Stimulated activated CD4-positive, alpha-beta T cell treated with anti-CD3 and anti-CD28 coated beads, TNF-alpha, amount 100 ng/mL, for 4 hours (primary cell): ENCODE measurements at places on chromosomes 3 and 15.

DNA sequence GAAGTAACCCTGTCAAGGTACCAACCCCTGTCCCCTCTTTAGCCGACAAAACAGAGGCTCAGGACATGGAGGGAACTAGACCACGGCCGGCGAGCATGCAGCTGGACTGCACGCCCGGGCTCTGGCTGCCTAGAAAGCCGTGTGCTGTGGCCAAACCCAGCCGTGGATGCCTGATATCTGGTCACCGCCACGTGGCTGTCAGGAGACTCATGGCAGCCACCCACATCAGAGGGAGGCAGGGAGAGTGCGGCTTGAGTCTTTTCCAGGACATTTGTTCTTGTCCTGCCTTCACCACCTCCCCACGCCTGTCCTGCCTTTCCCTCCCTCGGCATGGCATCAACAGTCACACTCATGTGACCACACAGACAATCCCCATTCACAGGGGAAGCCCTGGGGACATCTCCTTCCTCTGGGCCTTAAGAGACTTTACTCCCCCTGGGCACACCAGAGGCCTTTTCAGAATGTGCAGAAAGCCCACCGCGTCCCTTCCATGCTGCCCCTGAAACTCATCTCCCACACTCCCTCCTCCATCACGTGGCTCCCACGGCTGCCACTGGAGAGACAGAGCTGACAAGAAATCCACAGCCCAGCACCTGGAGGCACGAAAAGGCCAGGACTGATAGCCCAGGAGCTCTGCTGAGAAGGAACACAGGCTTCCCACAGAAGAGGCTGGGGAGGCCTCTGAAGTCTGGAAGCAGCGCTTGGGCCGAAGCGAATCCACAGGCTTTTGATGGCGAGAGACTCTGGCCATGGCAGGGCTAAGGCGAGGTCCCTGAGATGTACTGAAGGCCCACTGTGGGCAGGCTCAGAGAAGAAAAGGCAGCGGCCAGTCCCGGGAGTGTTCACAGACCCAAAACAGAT, 71.2 kb upstream of the IQSEC1 start:
- DNase-seq: no peak

- DNase-seq: no peak
These were observed 24.8 kb upstream of the VGLL4 start for GRCh38 chr3:11668243-11669235.

DNA sequence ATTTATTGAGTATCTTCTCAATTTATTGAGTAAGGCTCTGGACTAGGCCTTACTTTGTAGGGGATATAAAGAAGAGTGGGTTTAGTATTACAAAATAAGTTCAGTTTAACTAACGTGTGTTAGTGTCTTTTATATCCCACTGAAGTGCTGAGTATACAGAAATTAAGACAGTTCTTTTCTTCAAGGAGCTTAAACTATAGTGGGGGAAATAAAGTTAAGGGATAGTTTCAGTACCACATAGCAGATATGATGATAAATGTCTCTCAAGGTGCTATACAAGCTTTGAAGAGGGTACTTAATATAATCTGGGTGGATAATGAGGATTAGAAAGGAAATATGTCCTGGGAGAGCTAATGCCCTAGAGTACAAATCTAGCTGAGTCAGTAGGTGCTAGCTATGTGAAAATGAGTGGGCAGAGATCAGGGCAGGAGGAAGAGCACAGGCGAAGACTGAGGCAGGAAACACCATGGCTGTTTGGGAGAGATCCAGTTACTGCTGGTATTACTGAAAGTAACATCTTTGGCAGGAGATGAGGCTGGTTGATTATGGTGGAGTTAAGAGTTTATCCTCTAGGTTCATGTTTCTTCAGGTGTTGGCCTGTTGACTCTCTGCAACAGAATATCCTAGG, 46.0 kb downstream of the TEX9 start:
- DNase-seq: no peak

DNA sequence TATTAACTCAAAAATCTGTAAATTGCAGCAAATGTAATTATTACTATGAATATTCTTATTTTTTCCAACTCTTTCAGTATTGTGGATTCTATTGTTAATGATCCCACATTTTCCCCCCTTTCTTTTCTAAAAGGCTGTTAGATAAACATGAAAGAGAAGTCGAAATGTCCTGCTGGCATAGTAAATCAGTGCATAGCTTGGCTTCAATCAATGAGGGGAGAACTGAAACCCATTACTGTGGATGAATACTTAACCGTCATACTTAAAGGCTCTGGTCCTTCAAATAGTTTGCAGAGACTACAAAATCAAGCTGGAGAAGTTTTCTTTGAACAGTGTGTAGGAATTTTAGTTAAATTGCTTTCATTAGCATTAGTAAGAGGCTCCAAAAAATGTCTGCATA, 667.9 kb downstream of the CADM2 start:
- DNase-seq: no peak

DNA sequence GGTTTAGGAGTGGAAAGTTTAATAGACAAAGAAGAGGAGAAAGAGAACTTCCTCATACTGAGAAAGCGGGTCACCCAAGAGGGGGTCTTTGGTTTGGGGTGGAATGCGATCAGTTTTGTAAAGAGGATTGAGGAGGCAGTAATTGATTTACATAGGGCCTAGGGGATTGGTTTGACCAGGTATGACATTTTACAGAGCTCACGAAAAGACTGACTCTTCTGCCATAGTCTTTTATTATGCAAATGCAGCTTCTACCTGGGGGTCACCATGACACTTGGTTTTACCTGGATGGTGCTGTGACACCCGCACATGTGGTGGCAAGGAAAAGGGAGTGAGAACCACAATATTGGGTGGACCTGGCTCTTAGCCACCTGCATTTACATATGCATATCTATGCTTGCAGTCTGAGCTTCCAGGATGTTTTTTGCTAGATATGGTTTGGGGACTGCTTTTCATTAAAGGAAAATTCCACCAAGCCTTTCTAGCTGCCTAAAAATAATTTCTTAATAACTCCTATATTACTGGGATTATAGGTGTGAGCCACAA, 6.9 kb upstream of the NME9 start:
- DNase-seq: no peak

DNA sequence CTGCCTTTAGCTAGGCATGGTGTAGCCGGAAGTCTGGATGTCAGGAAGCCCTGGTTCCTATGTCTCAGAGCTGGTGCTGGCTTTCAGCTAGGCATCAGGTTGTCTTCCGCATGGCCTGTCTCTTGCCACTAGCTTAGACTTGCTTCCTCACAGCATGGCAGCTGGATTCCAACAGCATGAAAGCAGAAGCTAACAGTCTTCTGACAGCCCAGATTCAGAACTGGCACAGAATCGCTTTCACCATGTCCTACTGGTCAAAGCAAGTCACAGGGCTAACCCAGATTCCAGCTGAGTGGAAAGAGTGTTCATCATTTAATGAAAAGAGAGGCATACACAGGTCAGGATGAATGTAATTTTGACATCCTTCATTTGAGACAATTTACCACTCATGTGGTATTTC, 1050.5 kb downstream of the ROBO2 start:
- DNase-seq: no peak
